ENCODE measurements at places on chromosomes 3 and 15.

- no peak for DNase-seq
Observed at GRCh38 chr3:71887256-71887655, 102.3 kb upstream of the PROK2 start.

DNA sequence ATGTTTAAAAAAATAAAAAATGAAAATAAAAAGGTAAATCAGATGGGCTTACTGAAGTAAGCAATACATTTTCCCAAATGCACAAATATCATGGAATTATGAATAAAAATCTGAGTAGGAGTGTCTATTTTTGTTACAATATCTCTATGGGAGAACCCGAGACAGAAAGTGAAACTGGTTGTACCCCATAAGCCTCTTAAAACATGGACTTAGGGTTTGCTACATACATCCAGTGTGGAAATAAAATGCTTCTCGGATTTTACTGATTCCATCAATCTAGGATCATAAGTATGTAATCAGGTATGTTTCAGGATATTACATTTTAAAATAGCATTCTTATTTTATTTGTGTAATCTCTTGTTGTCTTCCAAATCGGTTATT lies 177.8 kb upstream of the CDIN1 start:
- DNase-seq = no peak

DNA sequence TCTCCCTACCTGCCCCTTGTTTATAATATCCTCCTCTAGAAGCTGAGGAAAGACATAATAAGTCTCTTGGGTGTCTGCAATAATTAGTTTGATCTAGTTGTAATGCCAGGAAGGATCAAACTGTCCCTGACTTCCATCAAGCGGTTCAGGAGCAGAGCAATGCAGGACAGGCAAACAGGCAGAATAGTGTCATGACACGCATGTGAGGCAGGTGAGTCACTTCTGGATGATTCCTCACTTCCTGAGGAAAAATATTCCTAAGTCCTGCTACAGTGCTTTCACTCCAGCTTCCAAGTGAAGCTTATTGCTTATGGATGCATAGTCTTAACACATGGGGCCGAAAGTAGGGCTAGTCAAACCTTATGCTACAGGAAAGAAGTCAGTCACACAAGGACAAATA lies 85.8 kb downstream of the GREM1 start:
- DNase-seq = no peak

GRCh38 chr3:52253314-52254304 lies 8.1 kb downstream of the PPM1M start:
- no peak for DNase-seq

DNA sequence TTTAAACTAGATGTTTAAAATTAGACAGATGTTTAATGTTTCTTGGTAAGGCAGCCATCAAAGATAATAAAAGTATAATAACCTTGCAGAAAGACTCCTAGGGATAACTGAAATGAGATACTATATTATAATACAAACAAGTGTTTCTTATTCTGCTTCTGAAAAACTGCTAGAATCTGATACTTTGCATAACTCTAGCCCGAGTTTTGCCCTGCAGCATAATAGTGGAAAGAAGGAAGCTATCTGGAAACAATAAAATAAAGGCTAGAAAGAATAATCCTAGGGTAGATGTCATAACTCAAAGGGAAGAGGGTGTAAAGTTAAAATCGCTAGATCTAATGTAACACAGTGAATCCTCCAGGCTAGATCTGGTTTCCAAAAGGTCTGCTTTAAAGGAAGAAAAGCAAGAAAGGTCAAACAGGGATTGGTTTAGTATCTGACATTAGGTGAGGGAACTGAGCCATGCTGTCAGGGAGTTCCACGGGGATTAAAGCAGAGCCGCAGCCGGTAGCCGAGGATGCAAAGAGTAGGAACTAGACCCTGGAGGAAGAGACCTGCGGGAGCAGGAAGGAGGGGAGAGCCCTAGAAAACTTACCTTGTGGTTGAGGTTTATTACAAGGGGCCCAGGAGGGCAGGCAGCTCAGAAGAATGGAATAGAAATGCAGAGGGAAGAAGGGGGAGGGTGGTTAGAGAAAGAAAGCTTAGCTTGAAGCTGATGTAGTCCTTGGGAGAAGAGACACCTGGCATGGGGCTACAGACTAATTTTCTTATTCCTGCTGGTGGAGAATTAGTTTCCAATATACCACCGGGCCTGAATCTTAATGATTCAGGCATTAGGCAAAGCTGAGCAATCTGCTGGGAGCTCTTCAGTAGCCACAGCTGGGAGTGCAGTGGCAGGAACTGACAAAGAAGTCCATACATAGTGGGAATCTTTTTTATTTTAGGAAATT lies 46.1 kb upstream of the TUSC7 start:
- DNase-seq = no peak

GRCh38 chr15:69491038-69491505 lies 38.5 kb downstream of the RPLP1 start:
- DNase-seq = no peak

Data from NCI-H2081 treated with DMSO at 0.1 percent for 48 hours (cell line).